ENCODE measurements at places on chromosomes 6 and 20.

DNA sequence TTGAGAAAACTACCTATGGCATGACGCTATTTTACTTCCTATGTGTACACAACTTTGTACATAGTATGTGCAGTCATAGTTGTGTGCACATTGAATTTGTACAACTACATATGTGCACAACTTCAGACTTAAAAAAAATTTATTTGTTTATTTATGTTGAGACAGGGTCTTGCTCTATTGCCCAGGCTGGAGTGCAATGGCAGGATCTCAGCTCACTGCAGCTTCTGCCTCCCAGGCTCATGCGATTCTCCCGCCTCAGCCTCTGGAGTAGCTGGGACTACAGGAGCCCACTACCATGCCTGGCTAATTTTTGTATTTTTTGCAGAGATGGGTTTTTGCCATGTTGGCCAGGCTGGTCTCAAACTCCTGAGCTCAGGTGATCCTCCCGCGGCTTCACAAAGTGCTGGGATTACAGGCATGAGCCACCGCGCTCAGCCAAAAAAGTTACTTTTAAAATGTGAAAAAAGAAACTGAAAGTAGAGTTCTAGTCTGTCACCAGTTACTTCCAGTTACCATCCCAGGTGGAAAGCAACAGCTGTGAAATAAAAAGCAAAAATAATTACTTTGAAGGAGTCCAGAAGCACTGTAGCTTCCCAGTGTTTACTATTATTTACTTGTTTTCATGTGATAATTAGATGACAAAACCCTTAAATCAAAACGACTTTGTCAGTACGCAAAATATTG, 1.7 kb upstream of the ZKSCAN8 start:
- no peak for DNase-seq

DNA sequence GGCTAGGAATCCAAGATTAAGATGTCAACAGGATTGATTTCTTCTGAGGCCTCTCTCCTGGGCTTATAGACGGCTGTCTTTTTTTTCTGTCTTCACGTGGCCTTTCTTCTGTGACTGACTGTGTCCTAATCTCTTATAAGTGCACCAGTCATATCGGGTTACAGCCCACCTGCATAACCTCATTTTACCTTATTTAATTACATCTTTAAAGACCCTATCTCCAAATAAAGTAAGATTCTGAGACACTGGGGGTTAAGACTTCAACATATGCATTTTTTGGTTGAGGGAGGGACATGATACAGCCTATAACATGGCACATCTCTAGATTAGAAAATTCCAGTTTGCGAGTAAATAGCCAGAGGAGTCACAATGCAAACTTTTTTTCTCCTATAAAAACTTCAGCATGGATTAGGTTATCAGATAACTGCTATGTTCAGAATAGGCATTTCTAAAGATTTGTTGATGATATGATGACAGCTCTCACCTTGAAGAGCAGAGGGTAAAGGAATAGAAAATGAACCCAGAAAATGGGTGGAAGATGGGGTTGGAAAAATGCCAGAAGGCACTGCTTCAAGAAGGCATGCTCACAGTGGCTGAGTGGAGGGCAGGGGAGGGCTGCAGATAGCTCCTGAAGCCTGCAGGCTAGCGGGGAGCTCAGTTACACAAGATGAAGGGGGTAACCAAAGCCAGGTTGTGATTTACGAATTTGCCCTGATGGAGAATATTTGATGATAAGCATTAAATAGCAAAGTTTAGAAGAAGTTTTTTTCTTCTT, 8.7 kb upstream of the PDE7B start:
- DNase-seq = no peak

DNA sequence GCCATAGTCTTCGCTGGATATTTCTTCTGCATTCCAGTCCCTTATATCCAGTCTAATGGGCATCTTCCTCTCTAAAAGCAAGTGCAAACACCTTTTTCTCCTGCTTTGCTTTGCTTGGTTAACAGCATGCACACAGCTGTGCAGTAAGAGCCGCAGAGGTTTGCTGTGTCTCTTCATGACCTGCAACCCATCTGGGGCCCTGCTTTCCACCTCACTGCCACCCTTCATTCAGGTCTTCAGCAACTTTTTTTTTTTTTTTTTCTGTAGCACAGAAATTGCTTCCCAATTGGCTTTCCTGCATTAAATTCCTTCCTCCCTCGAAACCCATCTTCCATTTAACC, 14.4 kb downstream of the NEDD9 start:
- DNase-seq = no peak

DNA sequence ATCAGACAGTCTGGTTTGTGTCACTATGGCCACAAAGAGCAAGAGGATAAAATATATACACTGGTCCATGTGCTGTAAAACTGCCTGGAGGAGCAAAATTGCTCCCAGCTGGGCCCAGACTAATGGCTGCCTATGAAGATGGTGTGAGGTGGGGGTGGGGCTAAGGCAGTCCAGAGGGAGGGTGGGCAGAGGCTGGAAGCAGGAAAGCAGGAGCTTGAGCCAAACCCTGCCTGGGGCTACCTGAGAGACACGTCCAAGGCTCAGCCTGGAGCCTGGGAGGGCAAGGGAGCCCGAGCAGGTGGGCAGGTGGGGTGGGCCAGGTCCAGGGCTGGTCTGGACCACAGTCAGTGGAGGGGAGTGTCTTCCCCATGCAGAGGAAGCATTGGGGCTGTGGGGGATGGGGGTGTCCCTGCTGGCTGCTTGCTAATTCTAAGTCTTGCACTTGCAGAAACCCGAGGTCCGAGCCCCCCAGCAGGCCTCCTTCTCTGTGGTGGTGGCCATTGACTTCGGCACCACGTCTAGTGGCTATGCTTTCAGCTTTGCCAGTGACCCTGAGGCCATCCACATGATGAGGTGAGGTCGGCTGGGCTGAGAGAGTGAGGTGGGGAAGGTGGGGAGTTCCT, 9.5 kb downstream of the HSPA12B start:
- no peak for DNase-seq

- DNase-seq = no peak
Observed at GRCh38 chr6:56889492-56889891, 65.4 kb upstream of the BEND6 start.

DNA sequence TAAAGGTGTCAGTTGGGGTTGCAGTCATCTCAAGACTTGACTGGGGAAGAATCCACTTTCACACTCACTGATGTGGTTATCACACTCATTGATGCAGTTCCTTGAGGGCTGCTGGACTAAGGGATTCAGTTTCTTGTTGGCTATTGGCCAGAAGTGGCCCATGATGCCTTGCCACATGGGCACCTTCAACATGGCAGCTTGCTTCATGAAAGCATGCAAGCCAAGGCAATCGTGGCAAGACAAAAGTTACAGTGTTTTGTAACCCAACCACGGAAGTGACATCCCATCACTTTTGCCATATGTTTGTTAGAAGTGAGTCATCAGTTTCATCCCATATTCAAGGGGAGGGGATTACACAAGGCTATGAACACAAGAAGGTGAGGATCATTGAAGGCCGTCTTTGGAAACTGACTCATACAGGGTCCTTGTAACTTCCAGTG, 3.8 kb upstream of the RANBP9 start:
- DNase-seq = no peak

GRCh38 chr6:20632696-20633095, 98.4 kb downstream of the CDKAL1 start:
- DNase-seq = no peak

DNA sequence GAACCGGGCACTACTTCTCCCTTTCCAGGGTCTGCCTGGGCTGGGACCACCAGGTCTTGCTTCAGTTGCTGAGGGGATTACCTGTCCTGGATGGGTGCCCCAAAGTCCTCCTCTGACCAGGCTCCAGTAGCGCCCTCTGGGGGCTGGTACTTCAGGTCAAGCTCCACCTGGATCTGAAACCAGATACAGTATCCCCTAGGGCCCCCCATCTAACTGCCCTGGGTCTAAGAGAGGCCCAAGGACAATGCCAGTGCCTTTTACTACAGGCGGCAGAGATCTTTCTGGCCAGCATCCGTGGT, 11.2 kb upstream of the SPAG4 start:
- no peak for DNase-seq

DNA sequence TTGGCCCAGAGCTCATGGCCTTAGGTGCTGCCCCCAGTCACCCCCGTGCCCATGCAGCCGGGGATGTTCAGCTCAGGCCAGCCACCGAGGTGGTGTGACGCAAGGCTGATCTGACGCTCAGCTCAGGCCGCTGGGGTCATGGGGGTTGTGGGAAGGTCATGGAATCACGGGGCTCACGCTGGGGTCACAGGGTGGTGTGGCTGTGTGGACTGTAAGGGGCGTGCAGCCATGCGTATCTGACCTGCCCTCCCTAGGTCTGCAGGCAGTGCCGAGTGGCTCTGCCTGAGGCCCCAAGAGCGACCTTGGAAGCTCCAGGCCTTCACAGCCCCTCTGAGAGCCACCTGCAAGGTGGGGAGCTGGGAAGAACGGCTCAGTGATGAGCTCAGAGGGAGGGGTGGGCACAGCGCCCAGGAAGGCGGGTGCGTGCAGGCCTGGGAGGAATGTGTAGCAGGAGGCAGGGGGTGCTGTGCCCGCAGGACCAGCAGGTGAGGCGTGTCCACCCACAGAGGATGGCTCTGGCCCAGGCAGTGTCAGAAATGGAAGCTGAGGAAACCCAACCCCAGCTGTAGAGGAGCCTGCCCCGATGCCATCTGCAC, 27.8 kb downstream of the CHRNA4 start:
- no peak for DNase-seq

GRCh38 chr6:43243664-43244321, 512 bp downstream of the TTBK1 start:
- DNase-seq = no peak

GRCh38 chr6:115972679-115973078, 88.0 kb downstream of the FRK start:
- no peak for DNase-seq

DNA sequence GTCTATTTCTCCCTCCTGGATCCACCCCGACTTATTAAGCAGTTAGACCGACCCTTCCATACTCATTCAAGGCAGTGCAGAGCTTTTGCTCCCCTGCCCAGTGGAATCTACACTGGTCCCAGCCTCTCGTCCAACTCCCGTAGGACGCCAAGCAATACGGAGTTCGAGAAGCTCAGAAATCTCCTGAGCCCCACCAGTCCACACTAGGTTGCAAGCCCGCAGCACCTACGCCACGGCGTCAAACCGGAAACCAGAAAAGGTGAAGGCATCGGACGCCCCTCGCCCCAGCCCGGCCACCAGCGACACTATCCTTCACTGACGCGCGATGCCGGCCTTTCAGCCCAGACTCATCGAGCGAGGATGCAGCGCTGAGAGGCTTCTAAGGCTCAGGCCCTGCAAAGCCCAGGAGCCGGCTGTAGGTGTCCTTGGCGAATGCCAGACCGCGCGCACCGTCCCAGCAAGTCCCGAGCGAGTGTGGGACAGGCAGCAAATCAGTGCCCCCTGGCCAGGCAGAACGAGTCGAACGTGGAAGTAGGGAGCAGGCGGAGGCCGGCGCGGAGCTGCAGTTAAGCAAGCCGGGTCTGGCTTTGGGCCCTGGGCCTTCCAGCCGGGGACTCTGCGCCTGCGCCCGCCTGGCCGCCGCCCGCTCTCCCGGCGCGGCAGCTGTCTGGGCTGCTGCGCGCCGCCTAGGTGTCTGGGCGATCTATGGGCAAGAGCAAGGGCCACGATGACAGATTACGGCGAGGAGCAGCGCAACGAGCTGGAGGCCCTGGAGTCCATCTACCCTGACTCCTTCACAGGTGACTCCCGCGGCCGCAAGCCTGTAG, at the start of gene RWDD1:
Gene RWDD1 (plus strand): TSS at position 649 of the 827 bp plus-strand sequence. CDS start 79 bp downstream, at position 728.
- peak; percentile 99 for DNase-seq

DNA sequence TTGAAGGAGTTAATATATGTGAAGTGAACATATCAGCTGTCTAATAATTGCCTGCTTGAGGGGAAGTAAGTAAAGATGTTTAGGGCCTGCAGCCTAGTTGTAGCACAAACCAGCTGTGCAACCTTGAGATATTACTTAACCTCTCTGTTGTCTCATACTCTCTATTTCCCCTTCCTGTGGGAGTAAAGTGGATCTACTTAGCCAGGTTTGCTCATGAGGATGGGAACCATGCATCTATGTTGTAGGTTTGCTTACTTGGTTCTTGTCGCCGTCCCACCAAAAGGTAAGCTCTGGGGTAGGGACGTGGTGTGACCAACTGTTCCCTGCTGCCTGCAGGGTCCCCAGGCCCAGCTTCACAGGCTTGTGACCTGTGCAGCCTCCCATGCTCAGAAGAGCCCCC, 362.7 kb upstream of the SULF2 start:
- DNase-seq = no peak

DNA sequence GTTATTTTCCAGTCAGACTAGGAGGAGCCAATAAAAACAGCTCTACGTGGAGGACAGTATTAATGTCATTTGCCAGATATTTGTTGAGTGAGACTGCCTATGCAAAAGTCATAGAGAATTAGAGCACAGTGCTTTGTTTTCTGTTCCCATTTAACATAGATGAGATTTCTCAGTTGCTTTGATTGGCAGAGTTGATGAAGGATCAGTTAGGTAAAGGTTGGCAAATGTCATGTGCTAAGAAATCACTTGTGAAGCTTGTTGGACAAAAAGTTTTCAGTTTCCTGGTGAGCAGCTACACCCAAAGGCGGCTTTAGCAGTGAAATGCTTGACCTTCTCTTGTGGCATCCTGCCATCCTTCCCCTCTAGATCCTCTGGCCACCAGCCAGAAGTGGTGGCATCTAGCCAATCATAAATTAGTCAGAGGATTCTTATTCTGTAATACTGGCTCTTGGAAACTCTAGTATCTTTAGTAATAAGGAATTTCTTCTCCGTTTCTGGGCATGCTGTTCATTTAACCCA, 37.0 kb downstream of the BCKDHB start:
- DNase-seq = no peak

GRCh38 chr6:11094411-11094851, 797 bp downstream of the SMIM13 start:
- peak; percentile 39 for DNase-seq

DNA sequence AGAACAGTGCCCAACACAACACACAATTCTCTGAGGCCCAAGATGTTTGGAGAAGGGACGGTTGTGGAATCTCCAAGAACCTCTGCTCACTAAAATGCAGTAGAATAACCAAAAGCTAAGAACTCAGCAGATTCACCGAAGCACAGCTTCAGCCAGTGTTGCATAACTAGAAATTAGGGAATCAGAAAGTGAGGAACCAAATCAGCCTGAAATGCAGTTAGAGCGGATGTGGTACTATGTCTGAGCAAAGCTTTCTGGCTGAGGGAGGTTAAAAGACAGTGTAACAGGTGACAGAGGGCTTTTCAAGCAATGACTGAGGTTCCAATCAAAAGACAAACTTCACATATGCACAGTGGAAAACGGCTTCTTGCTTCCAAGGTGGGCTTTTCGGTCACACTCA, 197.9 kb upstream of the KCNK16 start:
- no peak for DNase-seq

GRCh38 chr6:165675120-165675519, 12.1 kb upstream of the PDE10A start:
- no peak for DNase-seq

- no peak for DNase-seq
Observed at GRCh38 chr6:97925504-97925903, 642.5 kb upstream of the MMS22L start.

All from stimulated activated naive B cell treated with anti-CD40 and anti-IgM and Interleukin-4, amounts not matched to agents 10 μg/mL and 1 μg/mL and 100 μg/mL, for 72 hours (primary cell).